ENCODE measurements at places on chromosomes 16 and 17.

- no peak for DNase-seq
- peaks cover 31% of the 10 kb centered on the region for H3K36me3 ChIP-seq
- H3K27me3 ChIP-seq, result peaks cover under 1% of the 10 kb centered on the region
- peak overlapping the region; percentile 7 for H3K4me3 ChIP-seq
- peaks cover 15% of the 10 kb centered on the region for H3K4me1 ChIP-seq
- no peak overlapping the region for H3K27ac ChIP-seq
Measured at GRCh38 chr17:79834565-79835469, 4.4 kb downstream of the CBX4 start.

GRCh38 chr17:76716146-76716838 is 5.5 kb upstream of the MXRA7 start:
- no peaks in the 10 kb centered on the region for H3K27me3 ChIP-seq
- peak; percentile 47 for DNase-seq
- peaks cover 59% of the 10 kb centered on the region for H3K36me3 ChIP-seq
- H3K4me3 ChIP-seq, result peak overlapping the region; percentile 53
- peak overlapping the region; percentile 73 for H3K27ac ChIP-seq
- H3K4me1 ChIP-seq, result peaks cover 42% of the 10 kb centered on the region

- no peak overlapping the region for H3K27ac ChIP-seq
- H3K36me3 ChIP-seq, result no peaks in the 10 kb centered on the region
- peak overlapping the region; percentile 40 for H3K4me3 ChIP-seq
Measured at GRCh38 chr17:12789075-12789480, 220 bp upstream of the ARHGAP44 start.

DNA sequence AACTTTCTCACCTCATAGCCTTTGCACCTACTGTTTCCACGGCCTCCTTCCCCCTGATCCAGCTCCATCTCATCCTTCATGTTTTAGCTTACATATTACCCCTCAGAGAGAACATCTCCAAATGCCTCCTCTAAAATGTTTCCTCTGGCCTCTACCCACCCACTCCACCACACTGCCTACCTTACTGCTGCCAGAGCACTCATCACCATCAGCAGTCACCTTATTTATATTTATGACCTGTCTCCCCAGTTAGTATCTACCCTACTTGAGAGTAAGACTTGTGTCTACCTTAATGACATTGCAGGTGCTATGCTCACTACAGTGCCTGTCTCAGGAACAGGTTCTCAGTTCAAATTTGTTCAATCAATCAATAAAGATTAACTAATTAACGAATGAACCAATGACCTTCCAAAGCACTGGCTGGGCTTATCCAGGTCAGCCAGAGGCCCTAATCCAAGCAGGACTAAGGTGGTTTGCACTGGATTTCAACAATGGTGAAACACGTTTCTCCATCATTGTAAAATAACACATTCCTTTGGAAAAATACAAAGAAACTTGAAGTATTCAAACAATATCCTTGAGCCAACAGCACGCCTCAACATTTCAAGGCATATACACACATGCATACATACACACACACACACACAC is 41.1 kb downstream of the AMFR start:
- no peak overlapping the region for H3K4me3 ChIP-seq
- H3K27me3 ChIP-seq, result no peaks in the 10 kb centered on the region
- H3K27ac ChIP-seq, result no peak overlapping the region
- DNase-seq, result no peak
- no peaks in the 10 kb centered on the region for H3K4me1 ChIP-seq

- H3K36me3 ChIP-seq, result peaks cover 3% of the 10 kb centered on the region
- peaks cover 6% of the 10 kb centered on the region for H3K4me1 ChIP-seq
- H3K27me3 ChIP-seq, result no peaks in the 10 kb centered on the region
- H3K4me3 ChIP-seq, result no peak overlapping the region
Measured at GRCh38 chr17:76427501-76428231, 25.3 kb downstream of the UBE2O start.

- H3K27ac ChIP-seq, result peak overlapping the region; percentile 72
- no peak for DNase-seq
- H3K4me3 ChIP-seq, result no peak overlapping the region
- no peaks in the 10 kb centered on the region for H3K27me3 ChIP-seq
- H3K4me1 ChIP-seq, result peaks cover 12% of the 10 kb centered on the region
Measured at GRCh38 chr16:4060009-4060408, 56.2 kb downstream of the ADCY9 start.

Data from T-helper 2 cell treated with Interferon-gamma antibody and Interleukin-4, amounts not matched to agents 5 μg/mL and 100 μg/mL, for 36 hours (primary cell).